ENCODE measurements at places on chromosomes 13 and 19.

GRCh38 chr19:6739883-6740588, 556 bp downstream of the TRIP10 start:
- no peak for DNase-seq

GRCh38 chr13:75299913-75300862, 181.8 kb downstream of the TBC1D4 start:
- DNase-seq: no peak

GRCh38 chr13:98377635-98378378, 199.1 kb downstream of the STK24 start:
- no peak for DNase-seq

- no peak for DNase-seq
Observed at GRCh38 chr13:104779311-104779993, 1713.2 kb upstream of the SLC10A2 start.

- no peak for DNase-seq
Observed at GRCh38 chr13:68690567-68690966, 1417.1 kb upstream of the ATXN8OS start.

GRCh38 chr19:5927441-5927821, 13.4 kb downstream of the CAPS start:
- no peak for DNase-seq

DNA sequence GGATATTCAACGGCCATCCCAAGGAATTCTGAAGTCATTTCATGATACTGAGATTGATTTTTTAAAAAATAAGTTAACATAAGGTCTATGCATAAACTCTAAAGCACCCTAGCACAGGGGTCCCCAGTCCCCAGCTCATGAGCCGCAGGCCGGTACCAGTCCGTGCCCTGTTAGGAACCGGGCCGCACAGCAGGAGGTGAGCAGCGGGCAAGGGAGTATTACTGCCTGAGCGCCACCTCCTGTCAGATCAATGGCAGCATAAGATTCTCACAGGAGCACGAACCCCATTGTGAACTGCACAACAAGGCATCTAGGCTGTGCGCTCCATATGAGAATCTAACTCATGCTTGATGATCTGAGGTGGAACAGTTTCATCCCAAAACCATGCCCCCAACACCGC, 31.0 kb downstream of the RCBTB1 start:
- no peak for DNase-seq

DNA sequence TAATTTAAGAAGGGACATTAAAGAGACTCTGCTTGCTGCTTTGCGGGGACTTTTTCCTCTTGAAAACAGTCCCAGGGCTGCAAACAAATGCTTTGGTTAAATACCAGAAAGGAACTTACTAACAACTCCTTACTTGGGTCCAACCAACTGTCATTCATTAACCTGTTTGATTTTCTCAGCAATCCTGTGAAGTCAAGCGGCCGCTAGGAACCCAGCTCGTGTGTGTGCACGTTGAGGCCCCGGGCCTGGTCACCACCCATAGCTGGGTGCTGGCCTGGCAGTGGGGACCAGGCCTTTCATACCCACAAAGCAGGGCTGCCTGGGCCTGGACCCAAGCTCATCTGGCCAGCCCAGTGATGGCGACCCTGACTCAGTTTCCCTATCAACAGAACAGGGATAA, 50.7 kb downstream of the C1QTNF9 start:
- DNase-seq: no peak

DNA sequence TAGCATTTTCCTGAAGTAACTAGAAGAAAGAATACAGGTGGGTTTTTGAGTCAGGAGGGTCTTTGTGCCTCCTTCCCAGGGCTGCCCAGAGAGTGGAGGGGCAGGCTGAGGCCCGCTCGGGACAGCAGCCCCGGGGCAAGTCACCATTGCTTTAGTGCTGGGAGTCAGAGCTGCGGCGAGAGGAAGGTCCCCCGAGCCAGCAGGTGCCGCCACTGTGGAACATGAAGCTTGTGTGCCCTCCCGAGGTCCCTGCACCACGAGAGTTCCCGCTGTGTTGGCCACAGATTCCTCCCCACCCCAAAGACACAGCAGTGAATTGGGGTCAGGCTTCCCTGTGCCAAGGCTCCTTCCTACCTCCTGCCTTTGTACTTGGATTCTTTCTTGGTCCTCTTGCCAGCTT, 50.9 kb upstream of the TEX29 start:
- DNase-seq: no peak

- no peak for DNase-seq
Observed at GRCh38 chr13:112245989-112246388, 130.2 kb upstream of the SPACA7 start.

DNA sequence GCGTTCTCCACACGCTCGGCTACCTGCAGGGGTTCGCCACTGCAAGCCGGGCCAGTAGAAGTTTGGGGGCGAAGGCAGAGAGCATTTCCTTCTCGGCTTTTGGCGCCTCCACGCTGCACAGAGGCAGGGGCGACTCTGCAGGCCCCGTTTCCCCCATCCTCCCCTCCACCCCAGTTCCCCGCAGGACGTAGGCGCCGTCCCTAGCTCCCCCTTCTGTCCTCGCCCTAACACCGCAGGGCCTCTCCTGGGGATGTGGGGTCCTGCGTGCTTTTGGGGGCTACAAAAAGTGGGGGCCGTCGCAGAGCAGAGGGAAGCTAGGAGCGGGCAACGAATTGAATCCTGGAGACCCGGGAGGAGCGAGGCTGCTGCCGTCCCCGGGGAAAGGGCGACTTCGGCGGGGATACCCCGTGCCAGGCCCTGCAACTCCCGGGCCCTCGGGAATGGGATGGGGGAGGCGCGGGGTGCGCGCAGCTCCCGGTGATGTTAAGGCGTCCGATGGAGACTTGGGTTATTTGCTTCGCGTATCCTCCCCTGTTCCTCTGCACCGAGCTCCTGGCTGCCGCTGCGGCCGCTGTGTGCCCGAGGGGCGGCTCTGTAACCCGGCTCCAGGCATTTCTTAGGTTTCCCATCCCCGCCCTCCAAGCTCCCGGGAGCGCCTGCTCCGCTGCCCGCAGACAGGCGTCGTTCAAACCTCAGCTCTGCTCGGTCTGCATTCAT, 255.9 kb upstream of the SOX21 start:
- no peak for DNase-seq

- no peak for DNase-seq
Observed at GRCh38 chr19:16892868-16893685, 4.3 kb downstream of the F2RL3 start.

GRCh38 chr19:12937093-12937926, 1.1 kb upstream of the CALR start:
- DNase-seq: no peak

DNA sequence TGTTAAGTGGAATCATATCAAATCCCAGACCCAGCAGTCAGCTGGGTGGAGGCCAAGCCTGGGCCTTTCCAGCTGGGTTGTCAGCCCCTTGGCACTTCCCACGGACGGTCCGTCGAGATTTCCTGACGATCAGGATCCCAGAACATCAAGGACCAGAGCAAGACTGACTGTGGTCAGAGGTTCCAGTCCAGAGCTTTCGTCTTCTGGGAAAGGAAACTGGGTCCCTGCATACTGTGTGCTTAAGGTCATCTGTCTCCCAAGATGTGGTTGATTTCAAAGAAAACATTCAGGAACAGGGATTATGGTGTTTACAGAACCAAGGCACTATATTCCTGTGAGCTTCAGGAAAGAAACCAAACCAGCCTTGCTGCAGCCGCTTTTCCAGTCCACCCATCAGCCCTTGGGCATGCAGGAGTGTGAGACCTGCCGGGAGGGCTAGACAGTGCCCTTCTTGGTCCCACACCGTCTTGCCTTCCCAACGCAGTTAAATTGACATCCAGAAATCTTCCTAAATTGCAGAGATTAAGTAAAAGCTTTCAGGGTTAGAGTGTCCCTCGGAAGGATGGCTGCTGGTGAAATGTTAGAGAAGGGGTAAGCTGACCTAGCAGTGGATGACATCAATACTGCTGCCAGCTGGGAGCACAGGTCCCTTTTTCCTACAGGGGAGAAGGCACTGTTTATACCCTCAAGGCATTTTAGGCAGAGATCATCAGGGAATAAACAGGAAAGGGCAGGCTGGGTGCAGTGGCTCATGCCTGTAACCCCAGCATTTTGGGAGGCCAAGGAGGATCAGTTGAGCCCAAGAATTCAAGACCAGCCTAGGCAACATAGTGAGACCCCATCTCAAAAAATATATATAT, 5.0 kb upstream of the C19orf33 start:
- DNase-seq: no peak

DNA sequence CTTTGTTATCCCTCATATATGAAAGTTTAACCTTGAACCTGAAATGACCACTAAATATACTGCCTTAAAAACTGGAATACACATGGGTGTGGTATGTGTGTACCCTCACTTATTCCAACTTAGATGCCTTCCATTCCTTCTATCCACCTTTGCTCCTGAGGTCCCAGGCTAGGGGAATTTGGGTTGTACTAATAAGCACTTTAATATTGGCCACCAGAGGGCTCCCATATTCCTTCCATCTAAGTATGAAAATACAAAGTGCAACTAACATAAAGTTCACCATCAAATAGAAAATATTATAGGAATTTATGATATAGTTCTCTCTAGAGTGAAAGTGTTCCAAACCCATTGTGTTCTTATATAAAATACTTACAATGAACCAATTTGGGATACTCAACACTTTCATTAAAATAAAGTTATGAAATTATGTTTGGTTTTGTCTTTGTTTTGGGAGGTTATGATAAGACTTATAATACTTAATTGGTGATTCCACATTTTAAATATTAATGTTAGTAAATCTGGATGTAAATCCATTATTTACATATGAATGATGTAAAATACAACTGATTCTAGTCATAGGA, 62.3 kb downstream of the ITGBL1 start:
- DNase-seq: no peak

Measured in stimulated activated CD4-positive, alpha-beta T cell treated with anti-CD3 and anti-CD28 coated beads, Interleukin-2, amount 100 ng/mL, for 4 hours (primary cell).